MCF 10A (cell line): ENCODE measurements at places on chromosomes 6 and 20. TPM values are rescaled to one million over a fixed set of nuclear protein-coding genes. Genes with fewer than 3 reads are reported as not detected.

GRCh38 chr6:44590471-44590870, 203.0 kb downstream of the CDC5L start:
- H3K4me1 ChIP-seq = no peaks in the 10 kb centered on the region
- no peak for DNase-seq
- peaks cover 6% of the 10 kb centered on the region for H3K36me3 ChIP-seq
- H3K27me3 ChIP-seq = peaks cover 30% of the 10 kb centered on the region
- no peak overlapping the region for H3K4me3 ChIP-seq

The LY6G6D gene
- not detected in 2 replicates for total RNA-seq

- no peaks in the 10 kb centered on the region for H3K4me1 ChIP-seq
- no peaks in the 10 kb centered on the region for H3K36me3 ChIP-seq
- no peak overlapping the region for H3K27ac ChIP-seq
- peaks cover 100% of the 10 kb centered on the region for H3K27me3 ChIP-seq
These were observed 77.4 kb upstream of the HDDC2 start for GRCh38 chr6:125379174-125379573.

- no peak for DNase-seq
- H3K4me3 ChIP-seq = no peak overlapping the region
- H3K4me1 ChIP-seq = peaks cover 21% of the 10 kb centered on the region
These were observed 567.9 kb upstream of the CITED2 start for GRCh38 chr6:139942331-139942730.

The SIRPD gene
- not detected in 2 replicates for total RNA-seq

DNA sequence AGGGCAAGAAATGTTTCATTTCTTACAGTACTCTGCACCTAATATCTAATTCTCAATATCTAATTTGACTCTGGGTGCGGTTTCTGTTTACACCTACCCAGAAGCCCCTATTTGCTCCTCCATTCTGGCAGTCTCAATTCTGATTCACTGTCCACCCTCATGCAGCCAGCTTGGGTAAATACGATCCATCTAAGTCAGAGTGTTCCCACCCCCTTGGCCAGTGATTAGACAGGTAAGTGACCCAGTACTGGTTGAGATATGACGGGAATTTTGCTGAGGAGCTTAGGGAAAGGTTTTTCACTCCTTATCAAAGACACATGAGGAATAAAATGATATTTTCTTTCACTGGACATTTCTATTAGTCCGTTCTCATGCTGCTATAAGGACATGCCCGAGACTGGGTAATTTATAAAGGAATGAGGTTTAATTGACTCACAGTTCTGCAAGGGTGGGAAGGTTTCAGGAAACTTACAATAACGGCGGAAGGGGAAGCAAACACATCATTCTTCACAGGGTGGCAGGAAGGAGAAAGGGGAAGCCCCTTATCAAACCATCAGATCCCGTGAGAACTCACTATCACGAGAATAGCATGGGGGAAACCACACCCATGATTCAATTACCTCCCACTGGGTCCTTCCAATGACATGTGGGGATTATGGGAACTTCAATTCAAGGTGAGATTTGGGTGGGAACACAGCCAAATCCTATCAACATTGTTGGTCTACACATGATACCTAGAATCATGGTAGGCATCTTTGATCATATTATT, 29.4 kb downstream of the GLO1 start:
- no peaks in the 10 kb centered on the region for H3K4me1 ChIP-seq
- H3K36me3 ChIP-seq = peaks cover 28% of the 10 kb centered on the region
- no peak overlapping the region for H3K4me3 ChIP-seq
- DNase-seq = no peak
- no peaks in the 10 kb centered on the region for H3K27me3 ChIP-seq

DNA sequence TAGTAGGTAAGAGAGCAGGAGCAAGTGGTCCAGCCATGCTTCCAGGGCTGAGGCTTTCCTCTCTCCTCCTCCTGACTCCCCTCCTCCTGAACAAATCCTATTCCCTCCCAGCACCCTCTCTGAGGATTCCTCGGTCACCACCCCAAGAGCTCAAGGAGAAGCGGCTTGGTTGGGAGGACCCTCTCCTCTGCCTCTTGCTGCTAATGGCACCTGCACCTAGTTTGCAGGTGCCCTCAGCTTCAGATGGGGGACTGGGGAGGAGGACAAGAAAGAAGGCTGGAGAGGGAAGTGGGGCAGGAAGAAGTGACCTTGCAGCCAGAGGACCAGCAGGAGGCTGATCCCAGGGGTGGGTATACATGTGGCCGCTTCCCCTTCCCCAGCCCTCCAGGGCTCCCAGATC, 17.5 kb downstream of the NCR2 start:
- no peak for DNase-seq
- H3K27ac ChIP-seq = no peak overlapping the region

GRCh38 chr6:12288211-12288618, 1.9 kb upstream of the EDN1 start:
- H3K27ac ChIP-seq = peak overlapping the region; percentile 60
- no peaks in the 10 kb centered on the region for H3K27me3 ChIP-seq
- peaks cover 42% of the 10 kb centered on the region for H3K4me1 ChIP-seq
- peak overlapping the region; percentile 73 for H3K4me3 ChIP-seq

DNA sequence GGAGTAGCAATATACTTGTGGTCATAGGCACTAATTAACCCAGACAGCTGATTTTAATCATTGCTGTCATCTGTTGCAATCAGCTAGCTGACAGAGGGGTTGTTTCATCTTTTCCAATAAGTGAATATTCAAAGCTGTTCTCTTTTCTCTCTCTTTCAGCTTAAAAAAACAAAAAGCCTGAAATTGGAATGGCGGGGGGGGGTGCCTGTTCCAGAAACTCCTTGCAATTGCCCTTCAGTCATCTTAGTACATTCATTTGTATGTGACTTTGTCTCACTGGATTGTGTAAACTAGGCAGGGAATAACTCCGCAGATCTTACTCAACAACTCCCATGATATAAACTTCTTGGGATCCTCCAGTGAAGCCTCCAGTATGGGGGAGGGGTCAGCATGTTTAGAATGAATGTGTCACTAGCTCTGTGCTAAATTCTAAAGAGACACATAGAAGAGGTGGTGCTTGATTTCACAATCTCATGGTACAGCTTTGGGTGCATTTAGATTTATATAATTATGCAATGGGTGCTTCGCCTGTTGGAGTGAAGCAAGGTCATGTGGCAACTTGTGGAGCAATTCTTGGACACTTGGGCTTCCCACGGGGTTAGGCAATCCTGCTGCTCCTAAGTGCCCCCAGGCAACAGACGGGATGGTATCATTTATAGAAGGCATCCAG, 40.1 kb downstream of the SLC24A3 start:
- H3K4me1 ChIP-seq = peaks cover 25% of the 10 kb centered on the region
- H3K36me3 ChIP-seq = no peaks in the 10 kb centered on the region
- DNase-seq = peak; percentile 99
- H3K27ac ChIP-seq = no peak overlapping the region

- no peak for DNase-seq
- no peaks in the 10 kb centered on the region for H3K36me3 ChIP-seq
- no peaks in the 10 kb centered on the region for H3K4me1 ChIP-seq
These were observed 180.2 kb upstream of the CCN2 start for GRCh38 chr6:132131351-132131750.

GRCh38 chr6:46269447-46270229, 98.9 kb upstream of the ENPP5 start:
- no peaks in the 10 kb centered on the region for H3K4me1 ChIP-seq
- H3K27me3 ChIP-seq = no peaks in the 10 kb centered on the region
- no peaks in the 10 kb centered on the region for H3K36me3 ChIP-seq
- no peak overlapping the region for H3K4me3 ChIP-seq
- DNase-seq = no peak
- no peak overlapping the region for H3K27ac ChIP-seq

DNA sequence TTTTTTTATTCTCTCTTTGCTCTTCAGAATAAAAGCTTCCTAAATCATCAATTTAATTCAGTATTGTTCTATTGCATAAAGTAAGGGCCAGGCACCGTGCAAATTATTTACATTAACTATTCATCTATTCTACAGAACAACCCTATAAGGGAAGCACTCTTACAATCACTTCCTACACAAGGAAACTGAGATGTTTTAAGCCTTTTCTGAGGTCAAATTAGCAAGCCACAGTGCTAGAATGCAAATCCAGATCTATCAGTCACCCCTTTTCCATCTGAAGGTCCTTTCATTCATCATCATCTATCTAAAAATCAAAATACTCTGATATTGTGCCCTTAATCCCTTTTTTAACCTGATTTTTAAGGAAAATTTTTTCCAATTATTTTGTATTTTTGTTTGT, 31.2 kb downstream of the FRK start:
- H3K4me3 ChIP-seq = no peak overlapping the region
- no peak for DNase-seq
- no peaks in the 10 kb centered on the region for H3K27me3 ChIP-seq
- peak overlapping the region; percentile 1 for H3K27ac ChIP-seq
- no peaks in the 10 kb centered on the region for H3K36me3 ChIP-seq

DNA sequence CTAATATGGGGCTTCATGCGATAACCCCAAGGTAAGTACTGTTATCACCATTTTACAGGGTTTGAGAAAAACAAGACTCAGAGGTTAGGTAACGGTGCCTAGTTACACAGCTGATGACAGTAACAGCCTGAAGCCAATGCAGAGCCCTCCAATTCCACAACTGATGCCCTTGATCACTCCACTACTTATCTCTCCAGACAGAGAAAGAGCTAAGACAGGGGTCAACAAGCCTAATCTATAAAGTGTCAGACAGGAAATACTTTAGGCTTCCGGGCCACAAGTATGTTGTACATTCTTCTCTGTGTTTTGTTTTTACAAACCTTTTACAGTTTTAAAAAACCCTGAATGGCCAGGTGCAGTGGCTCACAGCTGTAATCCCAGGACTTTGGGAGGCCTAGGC, 50.9 kb downstream of the MAP7 start:
- no peaks in the 10 kb centered on the region for H3K4me1 ChIP-seq
- DNase-seq = no peak
- no peaks in the 10 kb centered on the region for H3K36me3 ChIP-seq
- H3K27ac ChIP-seq = no peak overlapping the region

The AIF1 gene
- not detected in 2 replicates for total RNA-seq
